ENCODE measurements at places on chromosomes 3 and 15. TPM values are rescaled to one million over a fixed set of nuclear protein-coding genes. Genes with fewer than 3 reads are reported as not detected.

CCR3 gene
- not detected for total RNA-seq

TGM4 gene
- total RNA-seq: 0.06 TPM

FOXL2NB gene
- total RNA-seq: 2.9 TPM

PLA2G4D gene
- total RNA-seq: not detected

- DNase-seq: no peak
Measured at GRCh38 chr15:73541479-73541878, 91.7 kb downstream of the NPTN start.

- peak; percentile 47 for DNase-seq
Measured at GRCh38 chr15:39594446-39595337, 13.8 kb downstream of the THBS1 start.

GRCh38 chr15:66631616-66632263, 65.9 kb upstream of the LCTL start:
- no peak for DNase-seq

DNA sequence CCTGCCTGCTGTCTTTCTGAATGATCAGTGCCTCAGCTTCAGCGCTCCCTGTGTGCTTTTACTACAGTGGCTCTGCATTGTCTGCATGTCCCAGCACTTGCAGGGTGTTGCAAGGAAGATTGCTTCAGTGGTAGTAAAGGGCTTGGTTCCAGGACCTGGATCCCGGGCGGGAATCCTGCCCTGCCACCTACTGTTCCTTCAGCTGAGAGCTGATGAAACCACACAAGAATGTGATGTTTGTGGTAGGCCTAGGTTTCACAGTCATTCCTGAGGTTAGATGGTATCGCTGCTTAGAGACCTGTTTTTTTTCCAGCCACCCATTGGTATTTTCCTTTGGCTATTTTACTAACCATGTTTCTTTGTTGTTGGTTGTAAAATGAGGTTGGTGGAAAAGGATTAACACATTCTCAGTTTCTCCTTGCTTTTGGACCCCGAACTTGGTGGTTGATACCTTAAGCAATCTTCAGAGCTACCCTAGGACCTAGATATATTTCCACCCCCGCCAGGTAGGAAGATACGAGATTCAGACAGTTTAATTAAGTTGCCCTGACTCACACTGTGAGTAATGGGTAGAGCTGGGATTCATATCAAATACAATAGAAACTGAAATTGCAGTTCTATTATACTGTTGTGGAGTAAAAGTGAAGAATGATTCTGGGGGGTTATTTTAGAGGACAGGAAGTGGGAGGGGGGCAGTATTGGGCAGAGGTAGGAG, 11.4 kb downstream of the GPR87 start:
- DNase-seq: peak; percentile 85

DNA sequence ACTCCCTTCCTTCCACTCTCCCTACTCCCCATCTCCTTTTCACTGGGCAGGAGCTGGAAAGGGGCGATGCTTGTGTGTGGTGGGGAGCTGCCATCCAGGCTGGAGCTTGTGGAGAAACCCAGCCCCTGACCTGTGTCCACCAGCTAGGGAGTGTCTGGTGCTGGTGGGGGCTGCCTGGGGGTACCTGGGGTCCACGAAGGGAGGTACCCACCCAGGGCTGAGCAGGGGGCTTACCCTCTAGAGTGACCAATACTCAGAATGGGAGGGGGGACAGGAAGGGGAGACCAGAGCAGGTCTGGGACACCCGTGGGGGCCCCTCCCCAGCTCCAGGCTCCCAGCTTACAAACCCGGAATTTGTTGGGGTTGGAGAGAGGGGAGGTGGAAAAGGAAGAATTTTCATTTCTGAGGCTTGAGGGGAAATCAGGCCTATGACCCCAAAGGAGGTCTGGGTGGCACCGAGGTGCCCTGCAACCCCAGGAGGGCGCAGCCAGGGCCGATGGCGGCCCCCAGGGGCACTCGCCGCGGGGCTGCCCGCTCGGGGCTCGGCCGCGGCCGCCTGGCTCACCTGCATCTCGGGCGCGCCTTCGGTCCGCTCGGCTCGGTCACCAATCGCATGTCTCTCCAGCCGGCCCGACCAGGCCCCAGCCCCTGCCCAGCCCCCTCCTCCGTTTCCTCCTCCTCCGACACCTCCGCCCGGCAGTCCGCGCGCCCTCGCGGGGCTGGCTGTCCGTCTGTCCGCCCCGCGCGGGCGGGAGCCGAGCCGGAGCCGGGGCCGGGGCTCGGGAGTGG, 773 bp downstream of the LINGO1 start:
- no peak for DNase-seq

All from LHCN-M2 (cell line).